ENCODE measurements at places on chromosomes 5 and 9.
A peak's percentile ranks its signal among the peaks of the same experiment; 100 is the strongest.

DNA sequence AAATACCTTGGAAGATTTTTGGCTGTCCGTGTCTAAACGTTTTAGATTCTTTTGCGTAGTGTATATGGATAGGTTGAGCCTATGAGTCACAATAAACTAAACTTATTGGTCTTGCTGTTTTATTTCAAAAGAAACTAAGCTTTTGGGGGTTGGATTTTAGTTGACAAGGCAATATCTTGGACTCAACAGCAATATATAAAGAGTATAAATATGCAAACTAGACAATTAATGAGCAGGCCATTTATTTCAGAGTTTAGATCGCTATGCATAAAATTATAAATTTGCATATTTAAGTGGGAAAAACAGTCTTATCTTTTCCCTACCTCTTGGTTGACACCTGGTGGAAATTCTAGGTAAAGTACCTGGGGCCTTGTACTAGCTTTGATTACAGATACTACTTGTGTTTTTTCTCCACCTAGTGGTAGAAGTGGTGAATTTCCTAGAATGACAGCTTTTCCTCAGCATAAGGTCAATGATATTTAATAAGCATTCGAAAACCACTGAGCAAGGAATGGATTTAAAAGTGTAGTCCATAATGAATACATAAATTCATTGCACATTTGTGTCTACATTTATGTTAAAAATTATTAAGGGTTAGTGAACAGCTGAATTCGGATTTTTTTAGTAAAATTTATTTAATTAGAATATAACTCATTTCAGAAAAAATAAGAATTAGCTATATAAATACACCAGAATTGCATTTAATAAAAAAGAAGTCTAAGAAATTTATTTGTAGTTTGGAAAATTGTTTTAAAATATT lies 1.7 kb upstream of the ARRDC3 start:
- peak; percentile 92 for DNase-seq

GRCh38 chr9:114269023-114269422 lies 53.9 kb upstream of the ORM1 start:
- no peak for DNase-seq

DNA sequence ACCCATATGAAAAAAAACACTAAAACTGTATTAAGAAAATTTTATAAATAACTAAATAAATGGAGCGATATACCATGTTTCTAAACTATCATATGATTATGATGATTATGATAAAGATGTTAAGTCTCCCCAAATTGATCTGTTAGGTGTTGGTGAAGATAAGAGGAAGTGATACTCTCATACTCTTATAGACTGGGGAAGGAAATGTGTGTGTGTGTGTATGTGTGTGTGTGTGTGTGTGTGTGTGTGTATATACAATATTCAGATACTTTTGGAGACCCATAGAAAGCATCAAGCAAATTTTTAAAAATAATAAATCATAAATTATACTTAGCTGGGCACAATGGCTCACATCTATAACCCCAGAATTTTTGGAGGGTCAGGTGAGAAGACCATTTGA lies 62.9 kb downstream of the TMEM232 start:
- DNase-seq = no peak

DNA sequence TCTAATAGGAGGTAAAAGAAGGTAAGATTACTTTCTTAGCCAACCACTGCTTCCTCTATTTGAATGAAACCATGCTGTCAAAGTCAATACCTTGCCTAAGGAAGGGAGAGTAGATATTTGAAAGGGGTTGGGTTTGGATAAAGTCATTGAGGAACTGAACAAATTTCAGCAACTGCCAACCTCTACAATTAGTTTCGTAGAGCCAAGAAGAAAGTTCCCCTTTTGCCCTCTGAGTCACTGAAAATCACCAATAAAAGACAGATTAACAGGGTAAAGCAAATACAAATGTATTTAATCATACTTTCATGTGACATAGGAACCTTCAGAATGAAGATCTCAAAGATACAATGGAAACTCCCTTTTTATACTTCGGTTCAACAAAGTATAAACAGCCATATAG lies 615.7 kb downstream of the GABRG2 start:
- no peak for DNase-seq

DNA sequence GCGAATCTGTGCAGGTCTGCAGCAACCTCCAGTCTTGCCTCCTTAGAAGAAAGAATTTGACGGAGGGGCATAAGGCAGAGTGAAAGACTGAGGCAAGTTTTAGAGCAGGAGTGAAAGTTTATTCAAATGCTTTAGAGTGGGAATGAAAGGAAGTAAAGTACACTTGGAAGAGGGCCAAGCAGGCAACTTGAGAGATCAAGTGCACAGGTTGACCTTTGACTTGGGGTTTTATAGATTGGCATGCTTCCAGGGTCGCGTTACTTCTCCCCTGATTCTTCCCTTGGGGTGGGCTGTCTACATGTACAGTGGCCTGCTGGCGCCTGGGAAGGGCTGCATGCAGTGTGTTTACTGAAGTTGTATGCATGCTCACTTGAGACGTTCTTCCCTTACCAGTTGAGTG lies 127.2 kb upstream of the FER start:
- DNase-seq = no peak

DNA sequence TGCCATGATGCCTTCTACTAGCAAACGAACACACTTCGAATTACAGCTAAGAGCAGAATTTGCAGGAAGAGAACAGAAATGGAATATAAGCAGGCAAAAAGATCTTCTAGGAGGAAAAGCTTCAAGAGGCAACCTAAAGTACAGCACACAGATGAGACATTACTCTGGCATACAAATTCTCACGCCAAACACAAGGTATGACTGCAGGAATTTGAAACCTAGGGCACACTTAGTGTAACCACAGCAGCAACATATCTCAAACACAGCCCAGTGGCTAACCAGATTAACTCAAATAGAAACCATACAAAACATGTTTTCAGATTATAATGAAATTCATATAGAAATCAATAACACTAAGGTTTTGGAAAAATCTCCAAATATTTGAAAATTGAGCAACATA lies 481.0 kb upstream of the RGMB start:
- no peak for DNase-seq

DNA sequence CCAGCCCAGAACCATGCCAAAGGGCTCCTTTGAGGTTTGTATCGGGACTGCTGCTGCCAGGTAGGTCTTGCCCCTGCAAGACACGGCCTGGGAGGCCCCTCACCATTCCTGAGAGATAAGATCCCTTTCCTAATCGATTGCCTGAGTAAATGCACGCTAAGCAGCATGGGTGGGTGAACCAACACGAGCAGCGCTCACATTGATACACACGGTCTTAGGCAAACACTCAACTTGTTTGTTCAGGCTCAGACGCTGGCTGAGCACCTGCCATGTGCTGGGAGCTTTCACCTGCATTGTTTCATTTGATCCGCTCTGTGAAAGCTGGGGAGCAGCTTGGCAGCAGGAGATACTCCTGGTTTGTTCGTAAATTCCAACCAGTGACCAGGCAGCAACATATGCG lies 76.9 kb upstream of the NEURL1B start:
- DNase-seq = no peak

DNA sequence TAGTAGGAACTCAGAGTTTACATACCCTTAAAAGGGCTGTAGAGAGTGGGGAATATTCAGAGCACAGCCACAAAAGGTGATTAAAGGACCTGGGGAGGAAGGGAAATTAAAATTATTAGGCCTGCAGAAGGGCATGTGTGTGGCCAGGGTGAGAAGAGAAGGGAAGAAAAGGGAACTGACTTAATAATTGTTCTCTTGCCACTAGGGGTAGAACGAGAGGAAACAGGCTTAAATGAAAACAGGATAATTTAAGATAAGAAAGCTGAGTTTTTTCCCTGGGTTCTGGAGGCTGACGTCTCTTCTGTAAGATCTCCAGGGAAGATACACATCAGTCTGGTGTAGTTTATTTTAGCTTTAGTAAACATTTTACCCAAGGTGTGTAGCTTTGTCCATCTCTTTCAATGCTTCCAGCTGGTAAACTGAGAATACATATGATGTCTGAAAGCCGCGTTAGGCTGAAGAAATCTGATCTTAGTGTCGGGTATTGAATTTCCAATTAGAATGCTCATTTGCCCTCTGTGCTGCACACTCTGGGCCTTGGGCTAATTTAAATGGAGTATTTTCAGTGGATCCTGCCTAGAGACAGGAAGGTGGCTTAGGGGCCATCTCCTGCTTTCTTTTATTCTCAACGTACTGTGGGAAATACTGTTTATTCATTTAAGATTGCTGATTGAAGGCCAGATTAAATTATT lies 416.8 kb downstream of the TMEM38B start:
- no peak for DNase-seq

- DNase-seq = no peak
Observed at GRCh38 chr5:122967625-122968024, 68.9 kb downstream of the PPIC start.

- no peak for DNase-seq
Observed at GRCh38 chr5:73122875-73123810, 2.8 kb downstream of the TMEM171 start.

DNA sequence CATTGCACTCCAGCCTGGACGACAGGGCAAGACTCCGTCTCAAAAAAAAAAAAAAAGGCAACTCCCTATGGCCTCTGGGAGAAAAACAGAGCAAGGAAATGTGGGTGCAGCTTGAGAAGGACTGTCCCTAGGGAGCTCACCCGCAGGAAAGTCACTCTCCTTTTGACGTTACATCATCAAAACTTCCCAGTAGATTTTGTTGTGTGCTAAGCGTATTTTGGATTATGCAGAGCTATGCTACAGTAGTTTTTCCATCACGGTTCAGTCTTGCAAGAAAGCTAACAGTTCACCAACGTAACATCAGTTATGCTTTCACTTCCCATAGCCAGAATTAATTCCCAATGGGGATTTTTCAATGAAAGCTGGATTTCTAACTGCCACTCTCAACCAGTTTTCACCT lies 138.8 kb downstream of the HSD17B3 start:
- no peak for DNase-seq

DNA sequence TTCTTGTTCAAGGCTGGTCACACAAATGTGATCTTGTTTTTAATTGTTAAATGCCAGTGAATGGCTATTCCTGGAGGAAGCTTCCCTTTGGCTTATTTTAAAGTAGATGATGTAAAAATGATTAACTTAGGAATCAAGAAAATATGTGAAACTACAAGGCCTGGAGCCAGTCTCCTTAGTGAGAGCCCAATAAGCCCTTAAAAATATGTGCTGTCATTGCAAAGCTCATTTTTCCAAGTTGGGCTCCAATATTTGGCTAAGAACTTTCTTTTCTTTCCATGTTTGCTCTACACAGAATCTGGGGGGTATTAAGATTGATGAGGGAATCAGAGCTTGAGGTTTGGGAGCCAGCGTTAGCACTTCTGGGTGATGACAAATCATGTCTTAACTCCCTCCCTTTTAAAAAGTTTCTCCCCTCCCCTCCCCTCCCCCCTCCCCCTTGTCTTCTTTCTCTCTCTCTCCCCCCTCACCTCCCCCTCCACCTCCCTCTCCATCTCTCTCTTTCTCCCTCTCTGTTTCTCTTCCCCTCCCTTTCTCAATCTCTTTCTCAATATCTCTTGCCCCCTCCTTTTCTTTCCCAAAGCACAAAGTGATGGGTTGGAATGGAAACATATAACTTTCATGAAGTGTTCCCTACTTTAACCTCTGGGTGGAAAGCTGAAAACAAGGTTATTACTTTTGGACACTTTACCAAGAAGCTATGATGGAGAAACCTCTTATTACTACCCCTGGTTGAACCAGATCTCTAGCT lies 86.0 kb downstream of the FBXL7 start:
- DNase-seq = no peak

GRCh38 chr9:23321049-23321448 lies 505.0 kb downstream of the ELAVL2 start:
- no peak for DNase-seq

- DNase-seq = no peak
Observed at GRCh38 chr9:124139001-124139400, 118.7 kb upstream of the NEK6 start.

DNA sequence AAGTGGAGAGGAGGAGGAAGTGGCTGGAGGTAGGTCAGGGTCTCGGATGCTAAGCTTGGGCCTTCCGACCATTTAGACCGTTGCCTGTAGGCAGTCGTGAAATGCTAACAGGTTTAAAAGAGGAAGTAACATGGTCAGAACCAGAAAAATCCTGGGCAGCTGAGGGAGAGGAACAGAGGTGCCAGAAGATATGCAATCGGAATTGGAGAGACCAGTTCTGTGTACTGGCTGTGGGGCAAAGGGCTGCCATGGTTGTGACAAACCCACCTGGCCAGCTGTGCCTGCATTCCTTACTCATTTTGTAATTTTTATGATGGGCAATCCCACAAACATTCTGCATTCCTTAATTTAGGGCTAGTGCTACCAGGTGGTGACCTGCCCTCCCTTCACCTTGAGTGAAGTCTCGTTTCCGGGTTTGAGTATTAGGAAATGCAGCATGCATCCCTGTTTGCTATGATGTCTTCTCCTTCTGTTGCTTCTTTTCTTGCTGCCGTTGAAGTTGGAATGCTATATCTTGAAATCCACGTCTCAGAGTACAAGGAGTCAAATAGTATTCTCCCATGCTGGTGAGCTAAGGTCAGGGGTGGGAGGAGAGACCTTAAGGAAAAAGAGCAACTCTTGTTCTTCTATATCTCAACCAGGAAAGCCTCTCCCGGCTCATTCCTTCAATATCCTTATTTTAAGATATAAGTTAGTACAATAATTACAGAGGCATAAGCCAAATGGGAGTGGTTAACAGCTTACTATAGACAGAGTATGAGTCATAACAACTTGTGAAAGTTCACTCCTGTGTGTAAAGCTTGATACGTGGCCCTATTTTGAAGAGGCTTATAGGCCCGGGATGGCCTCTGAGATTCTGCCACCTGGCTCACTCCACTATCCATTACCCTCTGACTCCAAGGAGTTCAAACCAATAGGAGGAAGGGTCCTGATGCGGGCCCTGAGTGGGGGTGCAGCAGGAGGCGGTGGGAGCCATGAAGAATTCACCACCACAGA lies 37.0 kb downstream of the B4GALT1 start:
- DNase-seq = peak; percentile 48

GRCh38 chr5:180642181-180642775 lies 7.1 kb downstream of the FLT4 start:
- no peak for DNase-seq

GRCh38 chr9:35826071-35826701 lies 2.3 kb downstream of the FAM221B start:
- peak; percentile 64 for DNase-seq

DNA sequence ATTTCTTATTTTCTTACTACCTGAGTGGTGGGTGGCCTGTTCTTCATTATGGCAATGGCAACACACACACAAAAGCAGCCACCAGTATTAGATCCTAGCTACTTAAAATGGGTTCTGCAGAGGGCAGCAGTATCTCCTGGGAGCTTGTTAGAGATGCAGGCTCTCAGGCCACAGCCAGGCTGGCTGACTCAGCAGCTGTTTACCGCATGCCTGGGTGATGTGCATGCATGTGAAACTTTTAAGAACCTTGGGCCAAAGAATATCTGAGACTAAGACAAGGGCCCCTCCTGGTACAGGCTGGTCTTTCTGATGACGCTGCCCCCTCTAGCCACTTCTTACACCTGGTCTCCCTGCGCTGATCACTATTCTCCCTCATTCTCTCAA lies 399.0 kb downstream of the MED10 start:
- no peak for DNase-seq

All from CD4-positive, alpha-beta T cell treated with Interleukin-2 at 100 ng/mL for 4 hours (primary cell).